Posterior cingulate gyrus (tissue), 11 donors: ENCODE measurements at places on chromosomes 4 and X.
A peak's percentile ranks its signal among the peaks of the same experiment; 100 is the strongest.

DNA sequence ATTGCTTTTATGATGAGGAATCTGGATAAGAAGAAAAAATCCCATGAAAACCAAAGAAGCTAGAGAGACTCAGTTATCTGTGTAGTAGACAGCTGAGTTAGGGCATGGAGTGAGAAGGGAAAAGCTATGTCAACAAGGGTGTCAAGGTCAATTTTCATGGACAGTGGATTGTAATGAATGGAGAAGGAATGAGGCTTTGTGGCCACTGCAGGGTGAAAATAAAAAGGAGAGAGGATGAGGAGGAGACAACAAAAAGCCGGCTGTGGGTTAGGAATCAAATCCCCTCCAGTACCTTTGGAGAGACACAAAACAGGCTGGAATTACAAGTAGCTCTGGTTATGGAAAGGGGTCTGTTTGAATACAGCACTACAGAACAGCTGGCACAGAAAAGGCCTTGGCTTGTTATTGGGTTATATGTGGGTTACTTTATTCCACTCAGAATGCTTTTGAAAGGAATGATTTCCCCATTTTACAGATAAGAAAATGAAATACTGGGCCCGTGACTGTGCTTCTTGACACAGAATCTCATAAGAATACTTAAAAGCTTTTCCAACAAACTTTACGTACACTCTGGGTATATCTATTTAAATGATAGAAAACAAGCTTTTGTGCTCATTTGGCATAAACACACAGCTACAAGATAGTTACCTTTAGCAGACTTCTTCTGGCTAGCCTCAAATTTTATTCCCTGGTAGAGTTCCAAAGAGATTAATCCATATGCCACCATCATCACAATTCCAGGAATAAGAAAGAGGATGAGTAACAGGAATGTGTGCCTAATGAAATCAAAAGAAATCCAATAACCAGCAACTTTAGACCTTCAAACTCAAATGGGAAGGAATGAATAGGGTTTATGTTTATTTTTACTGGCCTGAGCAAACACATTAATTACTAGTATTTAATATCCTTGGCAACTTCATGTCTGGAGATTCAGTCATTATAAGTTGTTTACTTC, 7.5 kb downstream of the CCKAR start:
- no peak for DNase-seq

GRCh38 chr4:89420507-89420906, 112.9 kb upstream of the GPRIN3 start:
- no peak for DNase-seq

DNA sequence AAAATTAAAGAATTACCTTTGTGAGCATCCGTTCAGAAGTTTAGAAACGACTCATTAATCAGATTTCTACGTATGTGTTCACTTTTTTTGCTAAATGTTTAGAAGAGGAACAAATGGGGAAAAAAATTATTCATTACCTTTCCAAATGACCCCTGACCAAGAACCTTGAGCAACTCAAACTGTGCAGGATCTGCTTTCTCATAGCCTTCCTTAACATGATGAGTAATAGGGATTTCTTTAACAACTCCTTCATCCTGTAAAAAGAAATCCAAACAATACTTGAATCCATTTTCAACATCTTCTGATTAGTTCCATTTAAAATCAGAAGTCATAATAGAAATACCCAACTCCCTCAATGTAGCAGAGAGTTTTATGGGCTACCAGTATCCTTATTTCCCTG, 32.1 kb downstream of the RPS6KA6 start:
- DNase-seq, result no peak

- no peak for DNase-seq
Measured at GRCh38 chr4:147366164-147366563, 114.7 kb upstream of the EDNRA start.

GRCh38 chr4:960140-960635, 13.2 kb downstream of the DGKQ start:
- peak; percentile 77 for DNase-seq

- DNase-seq, result peak; percentile 66
Measured at GRCh38 chr4:8502371-8502770, 61.8 kb downstream of the TRMT44 start.

GRCh38 chr4:5990446-5991160, 27.6 kb downstream of the C4orf50 start:
- DNase-seq, result no peak

- DNase-seq, result no peak
Measured at GRCh38 chr4:147789596-147789995, 57.7 kb downstream of the ARHGAP10 start.

- no peak for DNase-seq
Measured at GRCh38 chrX:102517326-102517725, 787 bp upstream of the TMSB15A start.
